ENCODE measurements at places on chromosomes 7 and 10. TPM values are rescaled to one million over a fixed set of nuclear protein-coding genes. Genes with fewer than 3 reads are reported as not detected.

DNA sequence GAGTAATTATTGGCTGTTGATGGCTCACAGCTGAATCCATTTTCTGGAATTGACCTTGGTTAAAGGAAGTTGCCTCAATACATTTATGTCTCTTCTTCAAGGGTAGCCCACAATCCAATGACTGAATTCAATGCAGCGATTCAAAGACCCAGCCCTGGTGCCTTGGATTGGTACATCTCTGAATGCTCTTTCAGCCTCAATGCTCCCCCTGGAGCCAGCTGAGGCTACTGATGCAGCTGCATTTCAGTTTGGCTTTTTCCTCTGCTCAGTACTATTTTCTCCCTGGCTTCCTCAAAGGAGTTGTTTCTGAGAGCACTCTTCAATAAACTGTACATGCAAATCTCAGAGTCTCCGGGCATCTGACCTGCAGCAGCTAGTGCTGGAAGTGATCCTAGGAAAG is 633 bp upstream of the EBLN1 start:
- no peak for DNase-seq
- no peaks in the 10 kb centered on the region for H3K27me3 ChIP-seq
- no peak overlapping the region for H3K4me3 ChIP-seq
- H3K4me1 ChIP-seq, result no peaks in the 10 kb centered on the region
- H3K36me3 ChIP-seq, result no peaks in the 10 kb centered on the region
- no peak overlapping the region for H3K27ac ChIP-seq

- H3K4me3 ChIP-seq, result no peak overlapping the region
- H3K36me3 ChIP-seq, result no peaks in the 10 kb centered on the region
- H3K4me1 ChIP-seq, result no peaks in the 10 kb centered on the region
- no peak for DNase-seq
- no peaks in the 10 kb centered on the region for H3K27me3 ChIP-seq
Measured at GRCh38 chr7:12674861-12675260, 12.6 kb upstream of the ARL4A start.

DNA sequence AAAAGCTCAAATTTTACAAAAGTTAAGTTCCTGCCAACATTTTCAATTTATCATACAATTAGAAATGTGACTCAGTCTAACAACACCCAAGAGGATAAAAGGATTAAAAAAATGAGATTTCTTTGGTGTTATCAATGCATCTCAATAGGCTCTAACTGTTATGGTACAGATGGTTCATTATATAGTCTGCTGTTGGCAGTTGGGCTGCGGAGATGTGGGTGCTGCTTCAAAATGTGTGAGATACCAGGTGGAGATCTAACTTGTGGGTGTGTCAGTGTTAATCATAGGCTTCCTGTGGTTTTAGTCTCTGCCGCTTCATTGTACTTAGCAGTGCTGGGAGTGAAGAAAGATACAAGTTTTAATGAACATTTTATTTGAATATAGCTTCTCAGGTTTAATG is 231.2 kb downstream of the EXOC4 start:
- peaks cover 10% of the 10 kb centered on the region for H3K36me3 ChIP-seq
- no peak for DNase-seq
- no peak overlapping the region for H3K4me3 ChIP-seq
- H3K27ac ChIP-seq, result no peak overlapping the region
- H3K4me1 ChIP-seq, result no peaks in the 10 kb centered on the region
- no peaks in the 10 kb centered on the region for H3K27me3 ChIP-seq

GRCh38 chr7:65953890-65954450 is 28.0 kb downstream of the GUSB start:
- no peaks in the 10 kb centered on the region for H3K4me1 ChIP-seq
- H3K4me3 ChIP-seq, result no peak overlapping the region
- H3K27me3 ChIP-seq, result no peaks in the 10 kb centered on the region
- peaks cover 38% of the 10 kb centered on the region for H3K36me3 ChIP-seq
- no peak overlapping the region for H3K27ac ChIP-seq

DNA sequence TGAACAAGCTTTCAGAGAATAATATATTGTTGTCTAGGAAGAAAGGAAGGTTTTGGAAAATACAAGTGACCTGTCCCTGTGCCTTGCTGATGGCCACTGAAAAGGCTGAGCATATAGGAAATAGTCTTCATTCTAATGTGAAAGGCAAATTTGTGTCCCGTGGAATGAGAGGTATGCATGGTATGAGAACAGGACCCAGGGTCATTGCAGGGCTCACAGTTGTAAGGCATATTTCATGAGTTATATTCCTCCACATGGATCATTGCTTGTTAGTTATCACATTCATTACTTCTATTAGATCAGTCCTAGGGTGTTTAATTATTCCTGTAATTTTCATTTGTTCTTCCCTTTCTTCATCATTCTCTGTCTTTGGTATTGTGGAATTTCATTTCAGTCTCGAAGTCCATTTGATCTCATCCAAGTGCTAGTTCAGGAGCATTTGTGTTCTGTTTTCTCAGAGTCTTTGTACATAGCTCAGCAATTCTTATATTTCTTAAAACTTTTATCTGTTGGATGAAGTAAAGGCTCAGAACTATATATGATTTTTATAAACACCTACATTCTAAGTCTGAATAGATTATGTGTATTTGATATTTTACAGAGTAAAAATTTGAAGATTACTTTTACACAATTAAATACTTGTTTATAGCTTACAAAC is 39.4 kb upstream of the ARHGAP21 start:
- no peaks in the 10 kb centered on the region for H3K4me1 ChIP-seq
- no peak overlapping the region for H3K4me3 ChIP-seq
- H3K27ac ChIP-seq, result no peak overlapping the region
- no peaks in the 10 kb centered on the region for H3K36me3 ChIP-seq
- DNase-seq, result no peak
- no peaks in the 10 kb centered on the region for H3K27me3 ChIP-seq

GRCh38 chr10:95346715-95347401 is 56.1 kb upstream of the PDLIM1 start:
- H3K4me1 ChIP-seq, result peaks cover 18% of the 10 kb centered on the region
- H3K27me3 ChIP-seq, result no peaks in the 10 kb centered on the region
- DNase-seq, result no peak
- H3K36me3 ChIP-seq, result peaks cover 85% of the 10 kb centered on the region

DNA sequence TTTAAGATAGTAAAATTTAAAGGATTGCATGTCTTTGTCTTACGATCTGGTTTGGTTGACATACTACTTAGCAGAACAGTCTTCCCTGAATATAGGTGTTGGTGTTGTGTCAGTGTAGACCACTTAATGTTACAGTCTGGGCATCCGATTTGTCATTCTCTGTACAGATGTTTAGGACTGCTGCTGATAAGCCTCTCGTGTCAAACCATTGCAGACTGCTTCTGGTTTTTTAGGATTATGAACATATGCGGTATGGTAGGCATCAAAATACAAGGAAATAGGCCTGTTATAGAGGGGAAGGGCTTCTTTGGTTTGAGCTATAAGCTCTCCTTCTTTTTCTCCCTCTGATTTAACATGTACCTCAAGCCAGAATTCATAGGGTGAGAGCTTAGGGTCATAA is 7.4 kb downstream of the CYP3A43 start:
- no peaks in the 10 kb centered on the region for H3K4me1 ChIP-seq
- H3K27ac ChIP-seq, result no peak overlapping the region
- no peak overlapping the region for H3K4me3 ChIP-seq
- H3K36me3 ChIP-seq, result no peaks in the 10 kb centered on the region
- H3K27me3 ChIP-seq, result no peaks in the 10 kb centered on the region

PRR15 gene
- not detected for total RNA-seq

GIMAP4 gene
- total RNA-seq, result 29.5 TPM

SAMD9L gene
- 3.3 TPM for total RNA-seq

TAS2R38 gene
- not detected for total RNA-seq

RHOBTB1 gene
- 13.6 TPM for total RNA-seq

SPAG6 gene
- total RNA-seq, result not detected

BUD23 gene
- total RNA-seq, result 5.6 TPM

PLA2G12B gene
- not detected for total RNA-seq
